Left renal cortex interstitium (tissue), 4 donors: ENCODE measurements at places on chromosomes 13 and 19. TPM values are rescaled to one million over a fixed set of nuclear protein-coding genes. Genes with fewer than 3 reads are reported as not detected.
A peak's percentile ranks its signal among the peaks of the same experiment; 100 is the strongest.

The LRP3 gene
- 19.3 TPM for polyA plus RNA-seq

The GIPC3 gene
- polyA plus RNA-seq, result 2.8 TPM

The FPR1 gene
- polyA plus RNA-seq, result 3.0 TPM

The FCER2 gene
- 0.27 TPM for polyA plus RNA-seq

The ZNF563 gene
- 4.2 TPM for polyA plus RNA-seq

The SHC2 gene
- 44.2 TPM for polyA plus RNA-seq

The CEACAM16 gene
- polyA plus RNA-seq, result not detected

The FUT2 gene
- 2.8 TPM for polyA plus RNA-seq

The KLHL1 gene
- 0.70 TPM for polyA plus RNA-seq

DNA sequence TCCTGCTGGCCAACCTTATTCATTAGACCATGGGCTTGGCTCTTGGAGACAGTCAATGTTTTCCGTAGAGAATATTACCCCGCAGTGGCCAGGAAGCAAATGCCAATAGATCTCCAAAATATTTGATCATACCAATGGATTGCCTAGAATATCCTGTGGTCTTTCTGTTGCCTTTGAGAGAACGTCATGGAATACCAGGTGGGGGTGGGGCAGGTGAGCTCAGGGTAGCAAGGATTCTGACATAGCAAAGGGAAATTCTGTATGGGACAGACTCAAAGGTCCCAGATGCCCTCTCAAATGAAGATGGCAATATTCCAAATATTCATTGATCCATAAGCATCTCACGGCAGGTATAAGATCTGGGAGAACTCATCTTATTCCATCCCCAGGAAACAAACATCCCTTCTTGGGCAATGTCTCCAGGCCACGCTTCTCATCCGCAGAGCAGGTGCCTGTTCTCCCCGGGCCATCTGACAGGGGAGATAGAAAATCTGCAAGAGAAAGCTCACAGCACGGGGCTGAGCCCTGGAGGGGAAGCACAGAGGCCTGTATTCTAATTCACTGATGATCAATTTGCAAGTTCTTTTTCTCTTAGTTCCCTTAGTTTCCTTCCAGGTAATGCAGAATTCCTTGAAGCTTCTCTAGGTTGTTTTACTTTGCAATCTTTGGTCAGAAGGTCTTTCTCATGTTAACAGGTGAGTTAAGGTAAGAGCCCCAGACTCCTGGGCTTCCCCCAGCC is 69.6 kb upstream of the TSHZ3 start:
- DNase-seq, result no peak

GRCh38 chr13:59450229-59450628 is 713.5 kb downstream of the DIAPH3 start:
- no peak for DNase-seq

DNA sequence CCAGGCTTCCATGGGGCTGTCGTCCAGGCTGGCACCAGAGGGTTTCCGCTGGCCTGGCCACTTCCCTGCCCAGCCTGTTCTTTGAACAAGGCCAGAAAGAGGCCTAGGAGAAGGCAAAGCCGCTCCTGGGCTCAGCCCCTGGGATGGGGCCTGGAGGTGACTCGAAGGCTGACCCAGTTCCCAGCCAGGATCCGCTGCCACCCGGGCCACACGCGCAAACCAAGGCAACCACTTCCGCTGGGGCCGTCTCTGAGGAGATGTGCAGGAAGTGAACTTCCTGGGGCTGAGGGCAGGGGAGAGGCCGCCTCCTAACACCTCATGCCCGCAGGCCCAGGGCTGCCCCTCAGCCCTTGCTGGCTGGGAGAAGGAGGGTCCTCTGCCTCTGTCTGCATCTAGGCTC is 15.2 kb downstream of the PLEKHF1 start:
- DNase-seq, result no peak

DNA sequence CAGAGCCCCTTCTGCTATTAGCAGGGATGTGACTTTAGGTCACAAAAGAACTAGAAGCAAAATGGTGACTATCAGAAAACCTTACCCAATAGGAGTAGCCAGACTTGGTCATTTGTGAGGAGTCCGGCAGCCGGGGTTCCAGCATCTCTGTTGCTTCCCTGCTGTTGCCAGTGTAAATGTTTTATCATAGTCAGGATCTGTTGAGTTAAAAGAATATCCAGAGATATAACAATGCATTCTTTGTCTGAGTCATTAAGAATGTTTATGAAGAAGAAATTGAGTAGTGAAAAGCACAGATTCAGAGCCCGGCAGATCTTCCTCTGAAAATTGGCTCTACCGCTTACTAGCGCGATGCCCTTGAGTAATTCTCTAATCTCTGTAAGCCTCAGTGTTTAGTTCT is 84.2 kb downstream of the COL4A2 start:
- no peak for DNase-seq

- no peak for DNase-seq
These were observed 12.1 kb downstream of the PROZ start for GRCh38 chr13:113170511-113170910.

GRCh38 chr13:109113427-109113826 is 484.0 kb downstream of the MYO16 start:
- DNase-seq, result no peak

GRCh38 chr13:110317093-110317492 is 10.0 kb downstream of the COL4A2 start:
- DNase-seq, result no peak

- DNase-seq, result no peak
These were observed 12.3 kb upstream of the ZNF180 start for GRCh38 chr19:44512326-44513298.

DNA sequence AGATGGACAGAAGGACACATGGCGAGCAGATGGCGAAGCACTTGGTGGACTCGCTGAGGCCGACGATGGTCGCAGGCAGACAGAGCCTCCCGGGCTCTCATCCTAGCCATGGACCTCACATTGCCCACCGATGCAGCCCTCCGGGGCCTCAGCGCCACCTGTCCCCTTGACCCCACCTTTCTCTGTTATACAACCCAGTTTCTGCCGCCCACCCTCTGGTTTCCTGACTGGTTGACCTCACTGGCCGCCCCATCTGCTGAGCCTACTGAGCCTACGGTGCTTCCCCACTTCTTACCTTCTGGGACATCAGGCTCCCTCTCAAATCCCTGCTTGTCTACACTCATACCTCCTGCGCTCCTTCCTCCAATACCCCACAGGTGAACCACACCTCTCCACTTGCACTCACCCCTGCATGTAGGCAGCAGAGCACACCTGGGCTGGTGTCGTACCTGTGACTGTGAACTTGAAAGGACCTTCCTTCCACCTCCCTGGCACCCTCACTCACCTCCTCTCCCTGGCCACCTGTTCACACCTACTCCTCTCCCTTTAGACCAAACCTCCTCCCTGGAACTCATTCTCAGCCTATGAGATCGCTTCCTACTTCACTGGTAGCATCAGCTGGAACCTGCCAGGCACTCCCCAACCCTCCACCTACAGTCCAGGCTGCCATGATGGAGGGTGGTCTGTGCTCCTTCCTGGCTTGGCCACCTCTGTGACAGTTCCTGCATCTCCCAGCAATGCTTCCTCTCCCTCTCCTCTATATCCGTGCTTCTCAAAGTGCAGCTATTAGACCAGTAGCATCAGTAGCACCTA is 36.1 kb downstream of the HPN start:
- no peak for DNase-seq

DNA sequence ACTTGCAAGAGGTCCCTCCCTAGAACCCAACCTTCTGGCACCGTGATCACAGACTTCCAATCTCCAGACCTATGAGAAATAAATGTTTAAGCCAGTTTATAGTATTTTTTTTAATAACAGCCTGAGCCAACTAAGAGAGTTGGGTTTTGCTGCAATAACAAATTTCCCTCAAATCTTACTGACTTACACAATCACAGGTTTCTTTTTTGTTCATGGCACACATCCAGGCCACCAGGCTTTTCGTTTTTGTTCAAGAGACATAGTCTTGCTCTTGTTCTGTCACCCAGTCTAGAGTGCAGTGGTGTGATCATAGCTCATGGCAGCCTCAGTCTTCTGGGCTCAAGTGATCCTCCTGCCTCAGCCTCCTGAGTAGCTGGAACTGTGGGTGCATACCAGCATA is 2.0 kb upstream of the SELENOV start:
- no peak for DNase-seq

GRCh38 chr19:49773663-49774350 is 7.0 kb downstream of the AP2A1 start:
- no peak for DNase-seq

GRCh38 chr13:65894049-65894448 is 1336.1 kb downstream of the PCDH9 start:
- DNase-seq, result no peak

GRCh38 chr13:26425443-26426358 is 131.8 kb upstream of the WASF3 start:
- no peak for DNase-seq

DNA sequence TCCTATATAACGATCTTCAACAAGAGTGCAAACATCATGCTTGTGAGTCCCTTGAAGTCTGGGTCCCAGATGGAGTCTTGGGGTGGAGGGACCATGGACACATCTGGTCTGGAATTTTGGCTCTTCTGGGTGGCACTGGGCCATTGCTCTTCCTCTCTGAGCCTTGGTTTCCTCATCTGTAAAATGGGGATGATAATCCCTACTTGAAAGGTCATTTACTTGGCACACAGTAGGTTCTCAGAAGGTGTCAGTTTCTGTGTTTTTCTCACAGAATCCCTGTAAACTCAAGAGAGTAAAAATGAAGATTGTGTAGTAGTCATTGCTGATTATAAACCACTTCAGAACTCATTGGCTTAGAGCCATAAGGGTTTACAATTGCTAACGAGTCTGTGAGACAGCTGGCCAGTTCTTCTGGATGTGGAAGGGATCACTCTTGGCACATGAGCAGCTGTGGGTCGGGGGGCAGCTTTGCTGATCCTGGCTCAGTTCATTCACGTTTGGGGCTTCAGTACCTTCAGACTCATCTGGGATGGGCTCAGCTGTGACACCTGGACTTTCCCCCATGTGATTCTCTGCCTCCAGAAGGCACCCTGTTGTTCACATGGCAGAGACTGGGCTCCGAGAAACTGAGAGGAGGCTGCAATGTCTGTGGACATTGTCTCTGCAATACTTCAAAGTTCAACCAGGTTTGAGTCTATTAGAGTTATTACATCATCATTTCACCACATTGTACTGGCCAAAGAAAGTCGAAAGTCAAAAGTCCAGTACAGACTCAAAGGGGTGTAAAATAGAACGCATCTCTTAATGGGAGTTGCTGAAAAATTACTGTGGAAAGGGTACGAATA is 7.8 kb downstream of the CYP4F12 start:
- DNase-seq, result no peak

GRCh38 chr13:60351855-60352615 is 45.0 kb upstream of the TDRD3 start:
- DNase-seq, result no peak

GRCh38 chr13:97018029-97018819 is 23.9 kb upstream of the OXGR1 start:
- DNase-seq, result peak; percentile 52

- no peak for DNase-seq
These were observed 50.5 kb downstream of the KATNAL1 start for GRCh38 chr13:30256713-30257467.

- peak; percentile 12 for DNase-seq
These were observed 753 bp downstream of the ZNF235 start for GRCh38 chr19:44303976-44304568.

DNA sequence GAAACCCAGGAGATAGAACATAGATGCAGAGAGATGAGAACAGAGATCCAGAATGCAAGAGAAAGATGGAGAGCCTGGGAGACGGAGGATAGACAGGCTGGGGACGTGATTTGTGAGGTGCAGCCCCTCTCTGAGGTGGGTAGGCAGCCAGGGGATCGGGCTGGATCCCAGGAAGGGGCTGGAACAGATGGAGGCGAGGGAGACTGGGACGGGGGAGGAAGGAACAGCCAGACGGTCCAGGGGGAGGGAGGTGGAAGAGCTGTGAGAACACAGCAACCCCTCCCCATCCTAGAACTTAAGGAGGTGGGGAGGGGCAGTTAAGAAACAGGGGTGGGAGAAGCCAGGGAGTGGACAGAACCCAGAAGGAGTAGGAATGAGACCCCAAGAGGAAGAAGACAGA is 3.1 kb downstream of the SLC17A7 start:
- DNase-seq, result no peak

DNA sequence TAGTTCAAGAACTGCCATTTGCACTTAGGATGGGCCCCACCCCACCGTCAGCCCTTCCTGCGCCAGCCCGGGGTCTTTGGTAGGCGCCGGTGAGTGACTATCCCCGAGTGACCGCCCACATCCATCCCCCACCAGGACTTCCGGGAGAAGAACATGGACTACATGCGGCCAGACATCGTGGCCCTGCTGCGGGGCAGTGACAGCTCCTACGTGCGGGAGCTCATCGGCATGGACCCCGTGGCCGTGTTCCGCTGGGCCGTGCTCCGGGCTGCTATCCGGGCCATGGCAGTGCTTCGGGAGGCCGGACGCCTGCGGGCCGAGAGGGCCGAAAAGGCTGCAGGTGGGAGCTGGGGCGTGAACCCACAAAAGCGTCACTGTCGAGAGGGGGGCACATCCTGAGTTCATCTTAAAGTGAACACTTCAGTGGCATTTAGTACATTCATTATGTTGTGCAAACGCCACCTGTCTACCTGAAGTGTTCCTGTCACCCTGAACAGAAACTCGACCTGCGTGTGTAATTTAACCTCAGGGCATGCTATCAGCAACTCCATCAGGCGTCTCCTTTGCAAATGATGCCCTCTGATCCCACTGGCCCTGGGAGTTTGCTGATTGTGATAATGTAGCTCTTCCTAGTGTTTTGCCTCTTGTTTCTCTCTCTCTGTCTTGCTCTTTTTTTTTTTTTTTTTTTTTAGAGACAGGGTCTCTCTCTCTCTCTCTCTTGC is 42.4 kb upstream of the USE1 start:
- no peak for DNase-seq

GRCh38 chr13:20231839-20232555 is at the start of gene GJB6:
Gene GJB6, minus strand, starts transcription at chr13:20232319. Its CDS starts 8,839 bp downstream, at chr13:20223480.
- no peak for DNase-seq

DNA sequence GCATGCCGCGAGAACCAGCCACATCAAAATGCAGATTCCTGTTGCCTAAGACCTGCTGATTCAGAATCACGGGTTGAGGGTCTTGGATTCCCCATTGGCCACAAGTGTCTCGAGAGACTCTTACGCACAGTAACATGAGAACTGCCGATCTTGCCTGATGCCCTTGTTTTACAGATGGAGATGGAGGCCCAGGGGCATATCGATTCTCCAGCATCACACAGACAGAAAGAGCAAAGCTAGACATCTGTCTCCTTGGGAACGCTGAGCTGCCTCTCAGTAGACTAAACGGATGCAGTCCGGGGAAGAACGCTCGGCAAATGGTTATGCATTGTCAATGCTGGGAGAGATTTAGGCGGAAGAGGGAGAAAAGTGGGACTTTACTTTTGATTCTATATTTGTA is 5.4 kb downstream of the NLRP12 start:
- no peak for DNase-seq

DNA sequence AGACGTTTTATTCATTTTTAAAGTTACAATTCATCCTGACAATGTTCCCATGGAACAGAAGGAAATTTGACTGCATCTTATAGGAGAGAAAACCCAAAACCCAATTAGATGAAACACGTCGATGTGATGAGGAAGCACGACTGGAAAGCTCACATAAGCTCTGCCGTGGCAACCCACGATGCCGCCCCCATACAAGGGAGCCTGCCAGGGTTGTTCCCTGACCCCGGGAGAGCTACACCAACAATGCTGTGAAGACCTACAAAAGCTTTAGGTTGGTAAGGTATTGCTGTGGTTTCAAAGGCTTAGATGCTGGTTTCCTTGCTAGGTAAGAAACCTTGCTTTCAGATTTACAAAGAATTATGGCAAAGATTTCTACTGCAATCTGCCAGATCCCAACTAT is 393.1 kb downstream of the KLF12 start:
- DNase-seq, result no peak
